ENCODE measurements at places on chromosomes 6 and 20. TPM values are rescaled to one million over a fixed set of nuclear protein-coding genes. Genes with fewer than 3 reads are reported as not detected.

DNA sequence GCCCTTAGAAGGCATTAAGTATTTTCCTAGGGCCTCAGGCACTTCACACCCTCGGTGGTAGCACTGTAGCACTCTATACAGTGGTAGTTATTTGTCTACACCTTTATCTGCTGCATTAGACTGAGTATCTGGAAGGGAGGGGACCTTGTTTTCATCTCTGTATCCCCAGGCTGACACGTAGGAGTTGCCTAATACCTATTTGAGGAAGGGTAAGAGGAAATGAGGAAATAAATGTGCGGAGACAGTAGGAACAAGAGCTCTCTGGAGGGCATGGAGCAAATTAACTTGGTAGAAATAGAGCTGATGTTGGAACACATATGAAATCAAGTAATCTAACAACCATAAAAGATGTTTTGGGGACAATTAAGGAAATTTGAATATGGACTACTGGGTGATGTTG lies 3.9 kb downstream of the CNPY3 start:
- DNase-seq: no peak

- no peak for DNase-seq
Measured at GRCh38 chr6:105886814-105887544, 199.2 kb upstream of the PRDM1 start.

GRCh38 chr6:118101220-118101619 lies 194.2 kb downstream of the SLC35F1 start:
- DNase-seq: no peak

DCDC2 gene
- 110 TPM for polyA plus RNA-seq

DNA sequence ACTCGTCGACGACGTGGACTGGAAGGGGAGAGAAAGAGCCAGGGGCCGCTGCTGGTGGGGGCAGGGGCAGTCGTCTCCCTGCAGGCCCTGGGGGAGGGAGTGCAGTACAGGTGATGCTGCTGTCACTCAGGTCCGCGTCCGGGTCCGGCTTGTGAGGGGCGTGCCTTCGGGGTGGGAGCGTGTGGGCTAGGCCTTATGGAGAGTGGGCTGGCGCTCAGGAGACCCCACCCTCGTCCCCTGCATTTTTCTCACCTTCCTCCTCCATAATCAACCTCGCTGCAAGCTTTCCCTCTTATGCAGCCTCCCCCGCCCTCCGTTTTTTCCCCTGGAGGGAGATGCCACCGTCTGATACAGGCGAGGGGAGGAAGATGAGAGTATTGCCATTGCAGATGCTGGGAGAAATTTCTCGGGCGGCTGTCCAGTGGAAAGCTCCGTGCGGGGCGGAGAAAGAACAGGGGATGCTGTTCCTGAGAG lies 632 bp downstream of the PCMT1 start:
- DNase-seq: peak; percentile 58

DNA sequence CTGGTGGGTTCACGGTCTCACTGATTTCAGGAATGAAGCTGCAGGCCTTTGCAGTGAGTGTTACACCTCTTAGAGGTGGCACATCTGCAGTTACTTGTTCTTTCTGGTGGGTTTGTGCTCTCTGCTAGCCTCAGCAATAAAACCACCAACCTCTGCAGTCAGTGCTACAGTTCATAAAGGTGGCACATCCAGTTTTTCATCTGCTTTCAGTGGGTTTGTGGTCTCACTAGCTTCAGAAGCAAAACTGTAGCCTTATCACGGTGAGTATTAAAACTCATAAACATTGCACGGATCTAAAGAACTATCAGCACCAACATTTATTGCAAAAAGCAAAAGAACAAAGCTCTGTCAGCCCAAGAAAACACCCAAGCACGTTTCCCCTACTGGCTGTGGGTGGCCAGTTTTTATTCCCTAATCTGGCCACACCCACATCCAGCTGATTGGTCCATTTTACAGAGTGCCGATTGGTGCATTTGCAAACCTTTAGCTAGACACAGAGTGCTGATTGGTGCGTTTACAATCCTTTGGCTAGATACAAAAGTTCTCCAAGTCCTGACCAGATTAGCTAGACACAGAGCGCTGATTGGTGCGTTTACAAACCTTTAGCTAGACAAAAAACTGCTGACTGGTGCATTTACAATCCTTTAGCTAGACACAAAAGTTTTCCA lies 3.4 kb upstream of the TMEM14C start:
- DNase-seq: no peak

DNA sequence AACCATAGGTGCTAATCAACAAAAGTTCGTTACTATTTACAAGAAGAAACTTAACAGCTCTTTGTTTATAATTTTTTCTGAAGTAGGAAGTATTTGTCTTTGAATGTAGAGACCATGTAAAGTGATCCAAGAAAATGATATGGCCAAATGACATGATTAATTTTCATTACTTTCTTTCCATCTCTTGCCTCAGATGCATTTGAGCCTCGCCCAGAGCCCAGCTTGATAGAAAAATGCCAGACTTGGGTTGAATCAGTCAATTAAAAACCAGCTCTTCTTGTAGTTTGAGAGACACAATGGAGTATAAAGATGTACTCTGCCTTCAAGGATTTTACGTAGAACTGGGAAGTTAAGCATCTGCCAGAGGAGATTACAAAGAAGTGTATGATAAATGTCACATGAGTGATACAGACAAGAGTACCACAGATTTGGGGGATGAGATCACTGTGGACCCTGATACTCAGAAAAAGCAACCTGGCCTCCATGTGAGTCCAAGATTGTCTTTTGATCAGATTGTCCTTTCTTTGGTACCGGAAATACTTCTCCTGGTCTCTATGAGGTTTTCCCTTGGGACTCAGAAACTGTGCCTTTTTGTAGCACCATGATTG lies 92.5 kb upstream of the SUPT3H start:
- DNase-seq: no peak

KIZ gene
- 32.5 TPM for polyA plus RNA-seq

Measured in renal pelvis (tissue), 12 donors.